NCI-H446 treated with DMSO at 0.1 percent for 48 hours (cell line): ENCODE measurements at places on chromosomes 12 and 14.
A peak's percentile ranks its signal among the peaks of the same experiment; 100 is the strongest.

GRCh38 chr12:94157981-94158411 lies 9.6 kb downstream of the PLXNC1 start:
- no peak for DNase-seq

DNA sequence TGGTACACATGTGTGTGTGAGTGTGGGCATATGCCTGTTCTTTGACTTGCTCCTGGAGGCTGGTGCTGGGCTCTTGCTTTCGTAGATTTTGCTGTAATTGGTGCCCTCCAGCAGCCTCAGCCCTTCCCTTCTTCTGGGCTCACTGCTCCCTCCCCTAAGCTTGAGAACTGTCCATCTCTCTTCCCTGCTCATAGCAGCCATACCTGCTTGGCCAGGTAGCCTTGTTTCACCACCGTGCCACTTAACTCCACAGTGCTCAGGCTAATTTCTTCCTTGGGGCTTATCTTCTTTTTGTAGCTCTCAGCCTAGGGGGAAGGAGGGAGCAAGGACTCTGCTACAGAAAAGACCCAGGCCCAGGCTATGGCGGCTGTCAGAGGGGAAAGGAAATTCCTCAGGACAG lies 19.8 kb downstream of the PLEK2 start:
- no peak for DNase-seq

DNA sequence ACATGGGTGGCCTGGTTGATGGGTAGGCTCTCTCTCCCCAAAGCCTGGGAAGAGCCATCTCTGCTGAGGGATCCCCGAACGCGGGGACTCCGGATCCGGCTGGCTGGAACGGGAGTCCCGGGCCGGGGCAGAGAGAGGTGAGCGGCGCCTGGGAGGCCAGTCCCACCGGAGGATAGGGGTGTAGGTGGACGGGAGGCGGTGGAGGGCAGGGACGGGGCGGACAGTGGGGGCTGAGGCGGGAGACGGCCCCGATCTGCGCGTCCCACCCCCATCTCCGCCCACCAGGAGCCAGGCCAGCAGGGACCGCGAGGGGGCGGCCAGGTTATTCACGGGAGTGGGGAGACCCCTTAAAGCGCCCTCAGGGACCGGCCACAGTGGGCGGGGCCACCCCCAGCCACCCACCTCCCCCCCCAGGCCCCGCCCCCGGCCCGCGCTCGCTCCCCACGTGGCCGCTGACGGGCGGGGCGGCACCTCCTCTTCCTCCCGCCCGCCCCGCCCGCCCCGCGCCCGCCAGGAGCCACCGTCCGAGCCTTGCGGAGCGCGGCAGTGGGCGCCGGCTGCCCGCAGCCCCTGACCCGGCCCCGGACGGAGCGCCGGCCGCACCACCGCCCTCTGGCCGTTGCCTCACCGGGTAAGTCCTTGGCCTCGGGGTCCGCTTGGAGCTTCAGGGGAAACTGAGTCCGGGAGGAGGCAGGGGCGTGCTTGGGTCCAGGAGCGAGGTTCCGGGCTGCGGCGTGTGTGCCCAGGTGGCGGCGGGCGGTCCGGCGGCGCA lies at the start of gene INF2:
Gene INF2 (plus strand): TSS at position 510 of the 772 bp plus-strand sequence. CDS start 11,748 bp downstream, outside the sequence.
- DNase-seq = peak; percentile 47

- DNase-seq = no peak
These were observed 1.4 kb upstream of the BCAT1 start for GRCh38 chr12:24950231-24950834.

DNA sequence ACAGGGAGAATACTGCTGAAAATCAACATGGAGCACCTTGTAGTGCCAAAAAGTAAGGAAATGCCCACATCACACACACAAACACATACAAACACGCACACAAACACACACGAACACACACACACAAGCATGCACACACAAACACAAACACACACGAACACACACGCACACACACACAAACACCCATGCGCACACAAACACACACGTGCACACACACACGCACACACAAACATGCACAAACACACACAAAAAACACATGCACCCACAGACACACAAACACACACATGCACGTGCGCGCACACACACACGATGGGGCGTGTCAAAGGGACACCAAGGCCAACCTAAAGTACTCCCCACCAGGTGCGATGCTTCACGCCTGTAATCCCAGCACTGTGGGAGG lies 61.7 kb upstream of the C14orf180 start:
- DNase-seq = no peak

DNA sequence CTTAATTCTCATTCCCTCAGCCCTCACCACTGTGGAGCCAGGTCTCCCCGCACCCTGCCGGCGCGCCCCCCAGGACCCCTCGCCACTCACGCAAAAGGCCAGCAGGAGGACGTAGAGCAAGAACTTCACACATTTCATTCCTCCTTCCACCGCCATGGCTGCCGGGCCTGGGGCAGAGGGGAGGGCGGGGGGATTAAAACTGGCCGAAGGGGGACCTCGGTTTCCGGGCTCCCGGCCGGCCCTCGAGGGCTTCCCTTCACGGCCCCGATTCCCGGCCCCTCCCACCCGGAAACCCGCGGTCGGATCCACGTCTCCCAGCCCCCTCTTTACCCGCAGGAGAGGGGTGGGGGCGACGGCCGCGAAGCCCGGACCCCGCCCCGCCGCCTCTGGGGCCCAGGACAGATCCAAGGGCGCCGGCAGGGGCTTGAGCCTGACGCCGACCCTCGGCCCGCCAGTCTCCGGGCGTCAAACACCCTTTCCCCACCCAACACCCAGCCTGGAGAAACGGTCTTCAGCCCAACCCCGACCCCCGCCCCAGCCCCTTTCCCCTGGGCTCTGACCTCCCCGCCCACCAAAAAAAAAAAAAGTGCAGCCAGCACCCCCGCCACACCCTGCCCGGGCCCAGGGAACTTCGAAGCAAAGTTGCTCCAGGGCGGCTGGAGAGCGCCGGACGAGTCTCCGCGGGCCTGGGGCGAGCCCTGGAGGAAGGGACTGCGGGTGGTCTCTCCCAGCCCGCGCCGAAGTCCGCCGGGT lies 447 bp downstream of the CD63 start:
- DNase-seq = no peak
